ENCODE measurements at places on chromosomes 6 and 20.

GRCh38 chr6:57068061-57068460 is 21.6 kb downstream of the KIAA1586 start:
- no peak for DNase-seq

DNA sequence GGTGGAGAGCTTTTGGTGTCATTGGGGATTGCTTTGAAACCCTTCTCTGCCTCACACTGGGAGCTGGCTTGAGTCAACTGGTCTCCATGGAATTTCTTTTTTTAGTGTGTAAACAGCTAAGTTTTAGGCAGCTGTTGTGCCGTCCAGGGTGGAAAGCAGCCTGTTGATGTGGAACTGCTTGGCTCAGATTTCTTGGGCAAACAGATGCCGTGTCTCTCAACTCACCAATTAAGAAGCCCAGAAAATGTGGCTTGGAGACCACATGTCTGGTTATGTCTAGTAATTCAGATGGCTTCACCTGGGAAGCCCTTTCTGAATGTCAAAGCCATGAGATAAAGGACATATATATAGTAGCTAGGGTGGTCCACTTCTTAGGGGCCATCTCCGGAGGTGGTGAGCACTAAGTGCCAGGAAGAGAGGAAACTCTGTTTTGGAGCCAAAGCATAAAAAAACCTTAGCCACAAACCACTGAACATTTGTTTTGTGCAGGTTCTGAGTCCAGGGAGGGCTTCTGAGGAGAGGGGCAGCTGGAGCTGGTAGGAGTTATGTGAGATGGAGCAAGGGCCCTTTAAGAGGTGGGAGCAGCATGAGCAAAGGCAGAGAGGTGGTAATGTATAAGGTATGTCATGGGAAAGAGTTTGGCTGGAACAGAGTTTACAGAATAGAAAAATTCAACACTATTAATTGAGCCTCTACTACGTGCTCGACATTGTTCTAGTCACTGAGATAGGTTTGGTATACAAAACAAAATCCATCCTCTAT is 31.2 kb downstream of the SRSF3 start:
- DNase-seq = no peak

GRCh38 chr6:67129780-67130179 is 1422.8 kb upstream of the EYS start:
- no peak for DNase-seq

DNA sequence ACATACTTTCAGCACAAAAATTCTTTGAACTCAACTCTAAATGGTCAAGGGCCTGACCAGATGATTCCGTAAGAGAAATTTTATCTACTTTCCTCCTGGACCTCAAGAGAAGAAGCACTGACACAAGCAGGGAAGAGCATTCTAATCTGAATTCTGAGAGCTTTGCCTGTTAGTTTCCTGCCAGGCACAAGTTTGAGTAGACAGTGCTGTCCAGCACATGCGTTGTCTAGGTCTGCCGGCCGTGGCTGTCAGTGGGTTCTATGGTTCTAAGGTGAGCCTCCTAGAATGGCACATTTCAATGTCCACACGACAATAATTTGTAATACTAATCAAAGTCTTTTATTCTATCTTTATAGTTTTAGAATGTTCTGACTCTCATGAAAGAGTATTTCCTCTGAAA is 91.9 kb downstream of the RFPL4B start:
- DNase-seq = no peak

DNA sequence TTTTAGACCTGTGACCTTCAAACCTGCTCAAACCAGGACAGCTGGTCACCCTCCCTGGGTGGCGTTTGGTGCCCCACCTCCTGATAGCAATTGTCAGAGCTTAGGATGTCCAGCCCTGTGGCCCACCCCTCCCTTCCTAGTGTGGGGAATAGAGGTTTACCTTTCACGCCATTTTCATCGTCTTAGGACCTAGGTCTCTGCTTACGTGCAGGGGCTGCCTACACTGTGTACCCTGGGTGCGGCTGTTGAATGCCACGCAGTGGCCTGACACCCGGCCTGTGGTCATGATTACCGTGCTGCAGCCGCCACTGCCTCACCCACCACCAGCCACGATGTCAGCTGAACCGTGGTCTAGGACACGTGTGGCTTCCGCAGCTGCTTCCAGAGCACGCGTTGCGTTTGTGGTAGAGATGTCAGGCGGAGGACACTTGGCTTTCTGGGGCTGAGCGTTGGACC is 157.3 kb downstream of the DTNBP1 start:
- DNase-seq = no peak

GRCh38 chr6:16109659-16110305 is 19.1 kb upstream of the MYLIP start:
- no peak for DNase-seq

DNA sequence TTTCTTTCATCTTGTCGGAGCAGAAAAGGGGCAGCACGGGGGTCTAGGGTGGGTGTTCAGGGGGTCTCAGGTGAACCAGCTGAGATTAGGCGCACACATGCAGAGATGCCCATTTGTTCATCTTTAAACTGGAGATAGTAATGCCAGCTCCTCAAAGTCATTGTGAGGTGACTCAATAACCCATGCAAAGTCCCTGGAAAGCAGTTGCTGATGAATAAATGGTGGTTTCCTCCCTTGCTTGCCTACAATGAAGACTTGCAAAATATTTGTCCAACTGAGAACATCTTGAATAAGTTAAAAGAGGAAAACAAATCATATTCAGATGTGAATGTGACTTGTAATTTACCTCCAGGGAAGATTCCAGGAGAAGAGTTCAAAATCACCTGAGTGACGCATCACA is 206.9 kb downstream of the LY86 start:
- DNase-seq = no peak

DNA sequence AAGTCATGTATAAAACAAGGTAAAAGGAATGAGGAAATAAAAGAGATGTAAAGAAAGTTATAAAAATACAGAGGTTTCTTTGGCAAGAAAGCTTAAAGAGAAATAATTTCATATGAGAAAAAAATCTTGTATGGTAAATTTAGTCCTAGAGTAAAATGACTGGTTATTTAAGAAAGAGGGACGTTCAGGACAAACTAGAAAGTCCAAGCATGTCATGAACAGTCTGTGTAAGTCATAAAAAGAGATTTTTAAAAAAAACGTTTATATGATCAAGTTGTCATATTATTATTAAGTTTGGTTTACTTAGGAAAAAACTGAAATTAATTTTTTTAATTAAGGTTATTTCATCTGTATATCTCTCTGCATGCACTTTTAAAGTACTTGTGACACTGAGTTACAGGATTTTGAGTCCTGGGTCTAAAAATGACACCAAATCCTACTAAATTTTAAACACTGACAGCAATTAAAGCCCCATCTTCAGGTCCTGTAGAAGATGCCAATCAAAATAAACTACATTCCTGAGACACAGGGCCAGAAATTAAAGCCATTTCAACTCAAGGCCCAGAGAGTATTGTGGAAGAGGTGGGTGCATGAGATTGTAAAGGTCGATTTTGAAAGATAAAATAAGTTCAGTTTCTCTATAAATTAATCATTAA is 62.4 kb downstream of the AGPAT4 start:
- no peak for DNase-seq

DNA sequence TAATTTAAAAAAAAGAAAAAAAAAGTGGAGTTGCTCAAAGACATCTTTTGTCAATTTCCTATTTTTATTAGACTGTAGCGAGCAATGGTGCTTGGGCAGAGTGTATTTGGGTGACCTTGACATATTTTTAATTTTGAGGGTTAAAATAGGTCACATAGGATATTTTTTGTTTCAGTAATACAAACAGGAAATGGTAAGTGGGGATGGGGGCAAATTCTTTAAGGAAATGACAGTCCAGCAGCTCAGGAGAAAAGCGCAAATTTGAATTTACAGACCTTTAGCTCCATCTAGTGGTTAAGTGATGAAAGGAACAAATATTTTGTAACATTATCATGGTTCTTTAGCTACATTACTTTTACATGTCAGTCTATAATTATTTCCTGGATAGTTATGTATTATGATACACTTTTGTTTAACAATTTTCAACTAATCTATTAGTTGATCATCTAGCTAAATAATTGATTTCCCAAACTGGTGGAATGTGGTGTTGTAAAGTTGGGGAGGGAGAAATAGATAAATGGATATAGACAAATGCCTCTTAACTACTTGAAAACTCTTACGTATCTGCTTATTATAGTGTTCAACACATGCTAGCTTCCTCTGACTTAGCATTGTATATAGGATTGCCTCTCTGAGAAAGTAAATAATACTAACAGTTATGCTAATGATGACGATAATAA is 10.0 kb downstream of the CITED2 start:
- DNase-seq = no peak

GRCh38 chr6:21166754-21167153 is 426.8 kb upstream of the SOX4 start:
- DNase-seq = no peak
